ENCODE measurements at places on chromosomes 11 and 22.

DNA sequence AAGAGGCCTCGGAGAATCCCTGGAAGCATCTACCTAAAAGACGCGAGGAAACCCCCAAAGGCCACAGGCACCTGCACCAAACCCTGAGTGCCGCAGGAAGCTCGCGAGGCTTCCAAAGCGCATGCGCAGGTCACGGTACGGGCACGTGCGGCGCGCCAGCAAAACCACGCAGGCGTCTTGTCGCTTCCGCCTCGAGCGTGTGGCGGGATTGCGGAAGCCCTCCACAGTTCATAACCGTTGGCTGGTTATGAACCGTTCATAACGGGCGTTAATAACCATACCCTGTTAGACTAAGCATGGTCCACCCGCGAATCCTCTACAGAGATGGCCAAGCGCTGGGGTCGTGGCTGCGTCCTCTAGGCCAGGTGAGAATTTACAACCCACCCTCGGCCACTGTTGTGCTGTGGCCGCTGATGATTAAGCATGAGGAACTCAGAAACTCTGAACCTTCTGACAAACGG is 46.4 kb downstream of the MORC2 start:
- peak; percentile 49 for DNase-seq

GRCh38 chr11:81497202-81497804 is 1236.4 kb downstream of the FAM181B start:
- no peak for DNase-seq

GRCh38 chr22:18024276-18024939 is at the start of gene MICAL3:
MICAL3 (minus strand) TSS chr22:18024561; CDS start chr22:17906812, 117,749 bp downstream.
- DNase-seq: peak; percentile 26

DNA sequence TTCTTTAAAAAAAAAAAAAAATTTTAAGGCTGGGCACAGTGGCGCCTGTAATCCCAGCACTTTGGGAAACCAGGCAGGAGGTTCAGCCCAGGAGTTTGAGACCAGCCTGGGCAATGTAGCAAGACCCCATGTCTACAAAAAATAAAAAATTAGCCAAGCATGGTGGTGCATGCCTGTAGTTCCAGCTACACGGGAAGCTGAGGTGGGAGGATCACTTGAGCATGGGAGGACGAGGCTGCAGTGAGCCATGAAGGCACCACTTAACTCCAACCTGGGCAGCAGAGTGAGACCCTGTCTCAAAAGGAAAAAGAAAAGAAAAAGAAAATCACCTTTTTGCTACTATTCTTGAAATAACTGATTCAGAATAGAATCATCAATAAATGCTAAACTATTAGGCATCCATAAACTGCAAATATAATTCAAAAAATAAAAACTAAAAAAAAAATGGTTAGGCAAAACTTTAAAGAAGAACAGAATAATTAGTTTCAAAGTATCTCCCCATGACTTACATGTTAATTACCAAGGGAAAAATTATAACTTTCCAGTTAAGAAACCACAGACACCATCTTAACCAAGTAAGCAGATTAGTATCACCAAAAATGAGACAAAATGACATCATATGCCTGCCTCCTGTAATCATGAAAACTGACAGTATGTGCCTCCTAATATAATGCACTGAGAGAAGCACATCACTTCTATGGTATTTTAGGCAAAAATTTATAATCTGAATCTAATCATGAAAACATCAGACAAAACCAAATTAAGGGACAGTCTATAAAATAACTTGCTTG is 63.6 kb downstream of the DENND5A start:
- DNase-seq: no peak

DNA sequence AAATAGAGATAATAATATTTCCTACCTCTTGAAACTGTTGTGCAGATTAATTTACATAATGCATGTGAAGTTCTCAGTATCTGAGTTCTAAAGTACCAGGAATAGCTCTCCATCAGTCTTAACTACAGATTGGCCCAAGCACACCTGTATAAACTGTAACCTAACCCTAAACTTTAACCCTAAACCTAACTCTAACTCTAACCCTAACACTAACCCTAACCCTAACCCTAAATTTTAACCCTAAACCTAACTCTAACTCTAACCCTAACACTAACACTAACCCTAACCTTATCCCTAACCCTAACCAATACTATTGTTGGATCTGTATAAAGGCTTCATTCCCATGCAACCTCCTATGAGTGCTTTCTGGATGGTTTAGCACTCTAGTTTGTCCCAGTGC is 1445.9 kb upstream of the TENM4 start:
- DNase-seq: no peak

DNA sequence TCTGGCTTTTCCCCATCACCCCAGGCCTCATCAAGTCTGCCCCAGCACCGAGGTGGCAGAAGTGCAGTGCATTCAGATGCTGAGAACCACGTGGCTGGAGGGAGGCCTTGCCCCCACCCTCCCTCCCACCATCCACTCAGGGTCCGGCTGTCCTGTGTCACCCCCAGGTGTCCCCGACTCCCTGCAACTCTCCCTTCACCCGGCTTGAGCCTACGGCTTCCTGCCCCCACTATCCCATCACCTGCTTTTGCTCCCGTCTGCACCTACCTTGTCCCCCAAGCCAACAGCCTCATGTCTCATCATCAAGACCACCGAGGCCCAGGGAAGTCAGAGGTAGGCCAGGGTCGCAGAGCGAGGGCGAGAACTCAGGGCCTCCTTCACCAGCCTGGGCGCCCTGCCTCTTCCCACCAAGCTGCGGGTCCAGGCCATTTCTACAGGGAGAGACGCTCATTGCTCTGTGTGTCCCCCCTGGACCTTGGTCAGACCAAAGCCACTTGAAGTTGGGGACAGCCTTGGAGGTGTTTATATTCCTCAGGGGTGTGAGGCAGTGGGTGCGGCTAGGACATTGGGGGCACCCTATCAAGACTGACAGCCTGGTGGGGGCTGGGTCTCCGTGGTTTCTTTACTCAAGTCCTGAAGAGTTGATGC is 66.2 kb upstream of the CCND1 start:
- no peak for DNase-seq

- DNase-seq: no peak
Measured at GRCh38 chr11:63939397-63939891, 642 bp downstream of the NAA40 start.

- DNase-seq: no peak
Measured at GRCh38 chr11:65209711-65210360, 28.1 kb downstream of the CAPN1 start.

GRCh38 chr11:75386942-75387630 is 12.2 kb upstream of the RPS3 start:
- no peak for DNase-seq

- DNase-seq: no peak
Measured at GRCh38 chr11:79708319-79708932, 267.6 kb upstream of the TENM4 start.

DNA sequence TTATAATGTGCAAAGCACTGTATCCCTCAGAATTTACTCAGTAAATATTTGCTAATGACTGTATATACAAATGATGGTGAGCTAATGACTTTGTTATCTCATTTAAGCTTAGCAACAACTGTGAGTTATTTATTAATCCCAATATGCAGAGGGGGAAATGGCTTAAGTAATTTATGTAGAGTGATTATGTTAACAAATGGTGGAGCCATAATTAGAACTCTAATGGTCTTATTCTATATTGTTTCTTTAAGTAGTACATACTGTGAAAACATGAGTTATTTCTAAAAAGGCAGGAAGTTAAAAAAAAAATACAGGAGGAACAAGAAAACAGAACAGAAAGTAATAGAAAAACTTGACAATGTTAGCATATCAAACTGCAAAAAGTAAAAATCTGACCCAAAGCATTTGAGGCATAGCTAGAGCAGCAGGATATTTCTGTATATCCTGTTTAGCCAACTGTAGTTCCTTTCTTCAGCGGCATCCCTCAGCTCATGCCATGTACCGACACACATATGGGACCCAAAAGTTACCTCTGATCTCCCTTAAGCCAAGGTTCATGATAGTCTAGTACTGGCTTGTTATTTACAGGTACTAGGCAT is 94.2 kb downstream of the FCHSD2 start:
- DNase-seq: no peak
